ENCODE measurements at places on chromosomes 6 and 20. TPM values are rescaled to one million over a fixed set of nuclear protein-coding genes. Genes with fewer than 3 reads are reported as not detected.

DNA sequence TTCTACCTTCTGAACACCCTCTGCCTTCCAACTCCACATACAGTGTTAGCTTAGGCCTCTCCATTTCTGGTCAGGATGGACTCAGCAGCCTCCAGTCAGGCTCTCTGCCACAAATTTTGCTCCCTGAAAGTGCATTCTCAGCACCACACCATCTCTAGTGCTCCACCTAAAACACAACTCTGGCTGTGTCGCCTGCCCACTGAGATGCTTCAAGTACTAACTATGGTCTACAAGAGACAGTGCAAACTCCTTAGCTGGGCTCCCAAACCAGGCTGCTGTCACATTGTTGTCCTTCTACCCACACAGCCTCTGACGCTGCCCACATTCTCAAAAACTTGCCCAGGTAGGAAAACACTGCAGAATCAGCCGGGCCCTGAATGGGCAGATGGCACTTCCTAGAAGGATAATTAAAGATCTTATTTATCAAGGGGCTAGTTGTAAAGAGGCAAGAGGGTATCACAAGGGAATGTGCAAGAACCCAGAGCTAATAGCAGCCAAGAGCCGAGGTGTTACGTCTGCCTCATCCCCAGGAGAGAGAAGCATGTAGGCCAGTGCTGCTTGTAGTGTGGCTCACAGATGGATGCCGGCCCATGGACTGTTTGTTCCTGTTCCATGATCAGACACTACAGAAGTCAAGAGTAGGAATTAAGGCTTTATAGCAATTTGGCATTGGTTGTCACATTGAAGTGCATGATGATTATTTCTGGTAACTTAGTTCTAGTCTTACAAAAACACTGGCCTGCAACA is 189.7 kb downstream of the LRFN2 start:
- peaks cover 2% of the 10 kb centered on the region for H3K36me3 ChIP-seq
- no peak overlapping the region for H3K27ac ChIP-seq
- H3K4me3 ChIP-seq, result no peak overlapping the region
- DNase-seq, result no peak
- H3K27me3 ChIP-seq, result peaks cover 2% of the 10 kb centered on the region

DNA sequence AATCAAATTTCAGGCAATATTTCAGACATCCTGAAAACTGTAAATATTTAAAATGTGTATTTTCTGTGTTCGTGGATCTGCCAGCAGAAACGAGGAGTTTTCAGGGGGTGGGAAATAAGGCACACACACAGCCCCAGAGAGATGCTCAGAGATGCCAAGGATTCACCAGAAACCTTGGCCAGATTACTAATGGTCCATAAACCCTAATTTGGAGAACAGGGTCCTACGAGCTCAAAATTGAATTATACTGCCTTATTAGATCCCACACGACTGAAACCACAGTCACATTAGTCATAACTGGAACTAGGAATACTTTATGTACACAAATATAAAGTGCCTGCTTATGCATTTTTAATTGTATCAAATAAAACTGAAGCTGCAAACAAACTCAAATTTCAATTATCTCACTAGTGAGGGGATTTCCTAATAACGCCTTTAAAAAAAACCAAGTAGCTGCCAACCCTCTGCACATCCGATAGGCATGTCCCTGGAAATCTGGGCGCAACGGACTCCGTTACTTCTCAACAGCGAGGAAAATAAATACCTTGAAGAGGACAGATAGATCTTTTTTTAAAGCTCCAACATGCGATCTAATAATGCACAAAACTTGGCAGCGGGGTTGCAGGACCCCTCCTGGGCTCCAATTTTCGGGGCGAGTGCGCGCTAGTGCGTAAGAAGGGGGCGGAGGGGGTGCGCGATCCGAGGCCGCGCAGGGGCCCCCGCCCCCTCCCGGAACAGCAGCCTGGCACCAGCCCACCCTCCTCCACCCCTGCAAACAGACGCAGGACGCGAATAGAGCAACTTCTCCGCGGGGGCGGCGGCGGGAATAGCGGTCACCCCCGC is 897 bp downstream of the CHD6 start:
- peaks cover 2% of the 10 kb centered on the region for H3K36me3 ChIP-seq
- H3K27me3 ChIP-seq, result peaks cover 22% of the 10 kb centered on the region
- H3K4me3 ChIP-seq, result peak overlapping the region; percentile 85
- peak overlapping the region; percentile 74 for H3K27ac ChIP-seq
- peak; percentile 83 for DNase-seq

DNA sequence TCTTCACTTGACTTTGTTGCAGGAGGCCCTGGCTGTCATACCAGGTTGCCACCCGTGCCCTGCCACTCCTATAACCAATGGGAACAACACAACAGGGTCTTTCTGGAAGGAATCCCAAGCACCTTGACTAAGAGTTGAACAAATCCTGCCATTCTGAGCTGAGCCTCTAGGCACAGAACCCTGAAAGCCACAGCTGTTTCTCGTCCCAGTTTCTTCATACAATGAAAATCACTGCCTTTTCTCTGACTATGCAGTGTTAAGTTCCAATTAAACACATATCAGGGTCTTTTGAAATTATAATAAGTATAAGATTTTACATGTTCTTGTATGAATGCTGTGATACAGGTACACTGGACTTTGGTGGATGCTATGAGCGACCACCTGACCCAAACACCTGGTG is 54.4 kb downstream of the RIPOR2 start:
- H3K4me3 ChIP-seq, result no peak overlapping the region
- peaks cover 68% of the 10 kb centered on the region for H3K36me3 ChIP-seq
- peaks cover 54% of the 10 kb centered on the region for H3K4me1 ChIP-seq
- H3K27me3 ChIP-seq, result no peaks in the 10 kb centered on the region
- no peak for DNase-seq
- no peak overlapping the region for H3K27ac ChIP-seq

DNA sequence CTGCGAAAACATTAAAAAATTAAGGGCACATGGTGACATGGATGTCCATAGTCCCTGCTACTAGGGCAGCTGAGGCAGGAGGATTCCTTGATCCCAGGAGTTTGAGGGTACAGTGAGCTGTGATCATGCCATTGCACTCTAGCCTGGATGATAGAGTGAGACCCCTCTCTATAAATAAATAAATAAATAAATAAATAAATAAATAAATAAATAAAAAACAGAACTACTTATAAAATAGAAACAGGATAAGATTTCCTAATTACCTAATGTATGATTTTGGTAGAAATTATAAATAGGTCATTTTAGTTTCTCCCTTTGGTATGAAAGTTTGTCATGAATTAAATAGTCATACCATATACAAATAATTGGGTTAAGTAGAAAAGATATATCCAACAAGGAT is 916.2 kb downstream of the GRIK2 start:
- no peak overlapping the region for H3K4me3 ChIP-seq
- H3K4me1 ChIP-seq, result no peaks in the 10 kb centered on the region
- H3K27me3 ChIP-seq, result no peaks in the 10 kb centered on the region

DNA sequence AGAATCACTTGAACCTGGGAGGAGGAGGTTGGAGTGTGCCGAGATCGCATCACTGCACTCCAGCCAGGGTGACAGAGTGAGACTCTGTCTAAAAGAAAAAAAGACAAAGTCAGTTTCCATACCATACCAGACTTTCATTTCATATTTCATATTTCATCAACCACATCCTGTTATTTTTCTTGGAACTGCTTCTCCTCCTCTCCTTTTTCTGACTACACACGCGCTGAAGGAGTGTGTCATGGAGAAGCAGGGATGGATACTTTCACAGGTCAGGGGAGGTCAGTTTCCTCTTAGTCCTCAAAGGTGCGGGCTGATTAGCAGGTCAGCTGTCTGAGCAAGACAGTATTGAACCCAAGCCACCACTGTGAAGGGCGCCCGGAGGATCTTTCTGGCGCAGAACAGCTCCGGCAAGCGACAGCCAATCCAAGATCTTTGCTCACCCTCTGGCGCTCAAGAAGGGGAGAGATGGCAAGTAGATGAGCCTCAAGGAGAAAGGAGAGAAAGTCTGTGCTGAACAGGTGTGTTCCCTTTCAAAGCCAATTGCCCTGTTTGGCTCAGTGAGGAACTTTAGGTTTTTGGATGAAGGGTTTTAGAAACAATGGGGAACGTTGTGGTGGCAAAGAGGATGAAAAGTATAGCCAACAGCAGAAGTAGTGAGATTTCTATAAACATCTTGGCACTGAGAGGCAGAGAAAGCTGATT is 18.9 kb upstream of the SYNJ2 start:
- peaks cover 29% of the 10 kb centered on the region for H3K4me1 ChIP-seq
- no peaks in the 10 kb centered on the region for H3K27me3 ChIP-seq
- H3K4me3 ChIP-seq, result peak overlapping the region; percentile 80

DNA sequence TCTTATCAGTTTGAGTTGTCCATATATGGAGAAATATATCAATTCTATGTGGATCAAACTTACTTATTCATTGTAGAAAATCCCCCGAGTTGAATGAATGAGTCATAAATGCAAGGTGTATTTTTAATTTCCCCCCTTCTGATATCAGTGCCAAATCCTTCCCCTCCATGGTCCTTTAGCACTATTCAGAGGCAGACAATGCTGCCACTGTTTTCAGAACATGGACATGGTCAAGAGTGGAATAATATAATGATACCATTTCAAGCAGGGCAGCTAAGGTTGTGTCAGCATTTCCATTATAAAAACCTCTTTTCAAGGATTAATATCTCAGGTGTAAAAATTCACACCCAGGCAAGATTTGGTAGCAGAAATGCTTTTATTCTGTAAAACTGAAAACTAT is 244.0 kb downstream of the FOXC1 start:
- H3K27me3 ChIP-seq, result no peaks in the 10 kb centered on the region
- H3K27ac ChIP-seq, result no peak overlapping the region

- DNase-seq, result no peak
- H3K4me3 ChIP-seq, result no peak overlapping the region
- no peaks in the 10 kb centered on the region for H3K4me1 ChIP-seq
- no peaks in the 10 kb centered on the region for H3K27me3 ChIP-seq
- H3K27ac ChIP-seq, result no peak overlapping the region
Measured at GRCh38 chr20:40111282-40111681, 577.8 kb downstream of the MAFB start.

GRCh38 chr6:44967481-44967880 is 360.6 kb upstream of the RUNX2 start:
- H3K4me1 ChIP-seq, result peaks cover 10% of the 10 kb centered on the region
- H3K27me3 ChIP-seq, result no peaks in the 10 kb centered on the region
- no peak overlapping the region for H3K4me3 ChIP-seq
- H3K36me3 ChIP-seq, result peaks cover 2% of the 10 kb centered on the region

DNA sequence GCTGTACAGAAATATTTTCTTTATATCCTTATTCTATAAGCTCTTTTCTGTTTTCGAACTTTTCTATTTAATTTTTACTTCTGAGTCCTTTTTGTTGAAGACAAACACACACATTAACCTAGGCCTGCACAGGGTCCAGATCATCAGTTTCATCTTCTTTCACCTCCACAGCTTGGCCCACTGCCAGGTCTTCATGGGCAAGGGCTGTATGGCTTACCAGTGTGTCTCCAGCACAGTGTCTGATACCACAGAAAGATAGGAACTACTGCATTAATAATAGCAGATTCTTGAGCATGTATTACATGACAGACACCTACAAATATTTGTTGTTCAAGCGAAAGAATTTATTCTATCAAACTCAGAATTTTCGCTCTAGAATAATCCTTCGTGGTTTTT is 24.4 kb downstream of the QKI start:
- no peak overlapping the region for H3K27ac ChIP-seq
- H3K36me3 ChIP-seq, result no peaks in the 10 kb centered on the region

- no peaks in the 10 kb centered on the region for H3K36me3 ChIP-seq
- DNase-seq, result no peak
- H3K4me1 ChIP-seq, result no peaks in the 10 kb centered on the region
- no peak overlapping the region for H3K27ac ChIP-seq
- peaks cover 31% of the 10 kb centered on the region for H3K27me3 ChIP-seq
Measured at GRCh38 chr6:36347621-36348020, 10.9 kb upstream of the BNIP5 start.

GRCh38 chr6:126805861-126806260 is 312.6 kb upstream of the RSPO3 start:
- H3K27ac ChIP-seq, result no peak overlapping the region
- no peak overlapping the region for H3K4me3 ChIP-seq

DNA sequence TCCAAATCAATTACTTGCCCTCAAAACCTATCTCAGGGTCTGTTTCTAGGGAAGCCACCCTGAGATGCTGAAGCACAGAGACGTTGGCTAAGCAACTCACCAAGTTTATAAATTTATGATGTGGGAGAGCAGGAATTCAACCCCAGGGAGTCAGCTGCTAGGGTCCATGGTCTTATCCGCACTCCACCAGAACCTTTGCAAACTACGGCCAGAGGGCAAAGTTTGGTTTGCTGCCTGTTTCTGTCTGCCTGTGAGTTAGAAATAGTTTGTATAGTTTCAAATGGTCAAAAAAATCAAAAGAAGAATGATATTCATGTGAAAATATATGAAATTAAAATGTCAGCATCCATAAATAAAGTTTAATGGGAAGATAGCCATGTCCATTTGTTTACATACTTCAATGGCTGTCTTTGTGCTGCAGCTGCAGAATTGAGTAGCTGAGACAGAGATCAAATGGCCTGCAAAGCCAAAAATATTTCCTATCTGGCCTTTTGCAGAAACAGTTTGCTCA is 83.7 kb upstream of the ZFP64 start:
- H3K27me3 ChIP-seq, result peaks cover 3% of the 10 kb centered on the region
- H3K4me3 ChIP-seq, result no peak overlapping the region
- DNase-seq, result no peak

DNA sequence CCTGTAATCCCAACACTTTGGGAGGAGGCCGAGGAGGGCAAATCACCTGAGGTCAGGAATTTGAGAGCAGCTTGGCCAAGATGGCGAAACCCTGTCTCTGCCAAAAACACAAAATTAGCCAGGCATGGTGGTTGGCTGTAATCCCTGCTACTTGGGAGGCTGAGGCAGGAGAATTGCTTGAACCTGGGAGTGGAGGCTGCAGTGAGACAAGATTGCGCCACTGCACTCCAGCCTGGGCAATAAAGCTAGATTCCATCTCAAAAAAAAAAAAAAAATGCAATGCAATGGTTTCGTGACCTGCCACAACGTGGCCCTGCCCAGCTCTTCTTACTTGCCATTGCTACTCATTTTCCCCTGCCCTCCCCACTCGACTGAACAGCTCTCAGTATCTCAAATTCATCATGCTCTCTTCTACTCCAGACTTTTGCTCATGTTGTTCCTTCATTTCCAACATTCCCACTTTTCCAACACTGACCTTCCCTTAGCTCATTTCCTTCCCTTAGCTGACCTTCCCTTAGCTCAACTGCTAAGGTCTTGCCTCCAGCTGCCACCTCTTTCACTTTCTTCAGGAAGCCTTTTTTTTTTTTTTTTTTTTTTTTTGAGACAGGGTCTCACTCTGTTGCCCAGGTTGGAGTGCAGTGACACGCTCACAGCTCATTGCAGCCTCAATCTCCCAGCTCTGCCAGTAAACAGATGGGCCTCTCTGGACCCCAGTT is 2.1 kb upstream of the MTHFD1L start:
- DNase-seq, result no peak
- no peak overlapping the region for H3K27ac ChIP-seq
- peaks cover 8% of the 10 kb centered on the region for H3K36me3 ChIP-seq

GRCh38 chr6:44504301-44504791 is 116.8 kb downstream of the CDC5L start:
- no peak overlapping the region for H3K4me3 ChIP-seq
- no peaks in the 10 kb centered on the region for H3K4me1 ChIP-seq

The KIZ gene
- 9.3 TPM for total RNA-seq

The OPN5 gene
- total RNA-seq, result not detected

The EPPIN gene
- total RNA-seq, result not detected

The TFAP2A gene
- not detected for total RNA-seq

The RSPH4A gene
- 0.14 TPM for total RNA-seq

The BTN1A1 gene
- not detected for total RNA-seq

The DZANK1 gene
- 1.9 TPM for total RNA-seq

The TCF21 gene
- total RNA-seq, result not detected
